ENCODE measurements at places on chromosomes 6 and 20.
A peak's percentile ranks its signal among the peaks of the same experiment; 100 is the strongest.

GRCh38 chr20:59925899-59926298 is 7.5 kb downstream of the SYCP2 start:
- DNase-seq = no peak

- DNase-seq = no peak
Measured at GRCh38 chr20:42690842-42691437, 498.8 kb downstream of the PTPRT start.

DNA sequence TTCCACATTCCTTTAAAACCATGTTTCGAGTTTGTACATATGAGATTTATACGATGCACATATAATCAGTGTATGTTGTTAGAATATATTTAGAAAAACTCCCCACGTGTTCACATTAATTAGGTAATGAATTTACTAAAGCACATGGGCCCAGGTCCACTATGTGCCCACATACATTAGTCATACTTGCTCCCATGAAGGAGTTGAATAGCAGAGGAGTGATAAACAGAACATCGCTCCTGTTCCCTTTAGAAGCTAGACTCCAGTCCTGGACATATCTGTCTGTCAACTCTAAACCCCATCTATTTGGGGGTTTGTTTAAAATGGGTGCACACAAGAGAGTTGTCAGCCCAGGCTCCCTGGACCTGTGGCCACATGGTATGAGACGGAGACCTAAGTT is 108.1 kb upstream of the TIAM2 start:
- DNase-seq = no peak

- no peak for DNase-seq
Measured at GRCh38 chr20:44143936-44144335, 43.1 kb downstream of the JPH2 start.

- no peak for DNase-seq
Measured at GRCh38 chr20:13158369-13158768, 62.7 kb upstream of the ISM1 start.

DNA sequence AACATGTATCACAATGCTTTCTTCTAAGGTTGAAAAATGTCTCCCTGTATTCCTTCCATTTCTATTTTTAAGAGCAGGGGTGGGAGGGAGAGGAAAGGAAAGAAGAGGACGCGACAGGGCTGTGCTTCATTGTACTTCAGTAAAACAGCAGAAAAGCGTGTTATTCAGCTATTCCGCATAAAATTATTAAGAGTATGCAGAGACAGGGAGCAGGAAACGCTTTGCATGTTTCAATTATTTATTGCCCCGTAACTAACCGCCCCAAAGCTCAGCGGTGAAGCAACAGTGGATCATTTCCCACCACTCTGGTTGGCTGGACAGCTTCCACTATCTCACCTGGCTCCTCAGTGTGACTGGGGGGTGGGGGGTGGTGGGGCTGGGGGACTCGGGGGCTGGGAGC is 188.9 kb downstream of the TTLL2 start:
- no peak for DNase-seq

DNA sequence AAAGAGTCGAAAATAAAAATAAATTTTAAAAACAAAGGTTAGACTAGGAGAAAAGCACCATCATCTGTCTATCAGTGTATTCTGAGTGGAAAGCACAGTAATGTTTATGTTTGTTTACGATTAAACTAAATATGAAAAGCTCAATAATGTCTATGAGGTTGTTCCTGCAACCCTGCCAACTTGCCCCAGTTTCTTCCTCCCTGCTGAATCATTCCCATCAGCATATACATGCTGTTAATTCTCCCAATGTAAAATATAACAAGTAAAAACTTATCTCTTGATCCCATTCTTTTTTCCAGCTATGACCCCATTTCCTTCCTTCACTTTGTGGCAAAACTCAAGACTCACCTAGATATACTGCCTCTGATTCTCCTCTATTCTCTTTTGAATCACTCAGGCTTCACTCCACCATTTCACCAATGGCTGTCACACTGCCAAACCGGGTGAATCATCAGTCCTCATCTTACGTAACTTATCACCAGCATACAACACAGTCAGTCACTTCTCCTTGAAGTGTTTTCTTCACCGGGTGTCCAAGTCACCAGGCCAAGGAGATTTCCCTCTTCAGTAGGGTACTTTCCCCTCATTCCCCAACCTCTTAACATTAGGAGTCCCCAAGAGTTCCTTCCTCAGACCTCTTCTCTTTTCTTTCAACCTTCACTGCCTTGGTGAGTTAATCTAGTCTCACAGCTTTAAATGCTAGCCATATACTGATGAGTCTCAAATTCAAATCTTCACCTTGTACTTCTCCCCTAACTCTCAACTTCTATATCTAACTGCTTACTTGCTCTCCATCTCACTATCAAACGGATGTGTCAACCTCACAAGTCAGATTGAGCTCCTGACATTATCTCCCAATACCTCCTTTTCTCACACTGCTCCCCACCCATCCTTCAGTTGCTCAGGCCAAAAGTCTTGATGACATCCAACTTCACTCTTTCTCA is 6.2 kb downstream of the TMEM242 start:
- peak; percentile 71 for DNase-seq

GRCh38 chr20:2652724-2653555 is 508 bp downstream of the NOP56 start:
- DNase-seq = no peak

GRCh38 chr6:72861935-72862432 is 240.1 kb downstream of the KCNQ5 start:
- DNase-seq = peak; percentile 38

DNA sequence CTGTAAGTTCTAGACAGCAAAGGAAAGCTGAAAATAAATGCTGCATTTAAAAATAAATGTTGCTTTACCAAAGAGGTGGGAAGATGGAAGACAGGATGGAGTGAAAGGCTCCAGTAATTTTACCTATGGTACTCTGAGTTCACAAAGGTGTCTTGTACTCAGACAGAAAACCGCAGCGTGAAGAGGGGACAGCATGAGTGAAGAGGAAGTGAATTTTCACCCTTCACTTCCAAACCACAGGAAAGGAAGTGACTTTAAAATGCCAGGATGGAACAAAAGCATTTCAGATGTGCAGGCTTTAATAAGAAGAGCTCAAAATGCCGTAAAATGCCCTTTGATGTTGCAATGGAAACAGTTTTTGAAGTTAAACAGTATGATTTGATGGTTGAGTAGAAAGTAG is 91.2 kb upstream of the TINAG start:
- DNase-seq = no peak

GRCh38 chr6:119162134-119162775 is 83.8 kb upstream of the FAM184A start:
- DNase-seq = no peak

GRCh38 chr6:90097356-90097755 is 199.3 kb downstream of the BACH2 start:
- DNase-seq = no peak

GRCh38 chr6:27873021-27873940 is 38.9 kb downstream of the OR2B2 start:
- no peak for DNase-seq

GRCh38 chr6:24949020-24949569 is 13.3 kb upstream of the RIPOR2 start:
- no peak for DNase-seq

GRCh38 chr6:137764464-137764863 is 102.6 kb upstream of the TNFAIP3 start:
- DNase-seq = peak; percentile 65

DNA sequence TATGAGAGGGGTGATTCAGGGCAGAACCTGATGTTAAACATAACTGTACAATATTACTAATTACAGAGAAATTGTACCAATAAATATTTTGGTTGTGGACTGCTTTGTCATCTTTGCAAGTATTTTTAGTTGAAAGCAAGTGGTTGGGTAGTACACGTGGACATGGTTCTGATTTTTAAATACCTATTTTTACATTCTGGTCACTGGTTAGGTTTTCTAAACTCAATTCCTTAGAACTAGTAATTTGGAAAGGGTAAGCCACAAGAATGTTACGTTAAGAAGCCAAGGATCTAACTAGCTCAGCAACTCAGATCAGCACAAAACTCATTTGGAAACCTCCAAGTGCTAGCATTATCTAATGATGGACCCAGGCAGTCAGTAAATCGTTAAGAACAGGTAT is 2.7 kb downstream of the EPB41L2 start:
- DNase-seq = no peak

DNA sequence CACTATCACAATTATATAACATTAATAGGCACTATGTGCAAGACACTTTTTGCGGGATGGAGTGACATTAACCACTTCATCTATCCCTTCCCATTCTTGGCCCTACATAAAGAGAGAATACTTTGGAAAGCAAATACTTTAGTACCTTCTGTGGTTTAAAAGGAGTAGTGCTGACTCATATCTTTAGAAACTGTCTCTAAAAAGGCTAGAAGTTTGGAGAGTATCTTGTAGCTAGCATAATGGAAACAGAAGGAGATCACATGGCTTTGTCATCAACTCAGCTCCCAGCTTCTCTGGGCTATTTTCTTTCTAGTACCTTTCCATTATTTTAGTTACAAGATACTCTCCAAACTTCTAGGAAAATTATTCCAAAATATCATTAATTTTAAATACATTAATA is 157.5 kb downstream of the ADGRG6 start:
- no peak for DNase-seq

GRCh38 chr20:48538058-48538825 is 289.6 kb downstream of the PREX1 start:
- peak; percentile 8 for DNase-seq

GRCh38 chr6:134809130-134809529 is 140.8 kb downstream of the ALDH8A1 start:
- no peak for DNase-seq

DNA sequence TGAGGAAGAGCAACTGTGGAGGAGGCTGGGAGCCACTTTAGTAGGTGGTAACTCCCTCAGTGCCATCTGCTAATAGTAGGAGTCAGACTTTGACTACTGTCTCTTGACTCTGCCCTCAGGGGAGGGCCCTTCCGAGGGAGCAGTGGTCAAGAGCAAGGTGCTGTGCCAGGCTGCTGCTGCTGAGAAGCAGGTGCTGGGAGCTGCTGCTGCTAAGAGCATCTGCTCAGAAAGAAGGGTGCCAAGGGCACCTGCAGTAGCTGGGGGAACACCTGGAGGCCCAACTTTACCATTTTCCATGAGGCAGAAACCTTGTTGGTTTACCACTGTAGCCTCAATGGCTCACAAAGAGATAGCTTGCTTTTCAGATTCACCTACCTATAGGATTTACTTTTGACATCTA is 18.5 kb downstream of the GGTLC1 start:
- DNase-seq = no peak

GRCh38 chr6:166365806-166366205 is 16.9 kb downstream of the MPC1 start:
- no peak for DNase-seq

GRCh38 chr20:32480371-32481241 is 104.5 kb downstream of the NOL4L start:
- no peak for DNase-seq

DNA sequence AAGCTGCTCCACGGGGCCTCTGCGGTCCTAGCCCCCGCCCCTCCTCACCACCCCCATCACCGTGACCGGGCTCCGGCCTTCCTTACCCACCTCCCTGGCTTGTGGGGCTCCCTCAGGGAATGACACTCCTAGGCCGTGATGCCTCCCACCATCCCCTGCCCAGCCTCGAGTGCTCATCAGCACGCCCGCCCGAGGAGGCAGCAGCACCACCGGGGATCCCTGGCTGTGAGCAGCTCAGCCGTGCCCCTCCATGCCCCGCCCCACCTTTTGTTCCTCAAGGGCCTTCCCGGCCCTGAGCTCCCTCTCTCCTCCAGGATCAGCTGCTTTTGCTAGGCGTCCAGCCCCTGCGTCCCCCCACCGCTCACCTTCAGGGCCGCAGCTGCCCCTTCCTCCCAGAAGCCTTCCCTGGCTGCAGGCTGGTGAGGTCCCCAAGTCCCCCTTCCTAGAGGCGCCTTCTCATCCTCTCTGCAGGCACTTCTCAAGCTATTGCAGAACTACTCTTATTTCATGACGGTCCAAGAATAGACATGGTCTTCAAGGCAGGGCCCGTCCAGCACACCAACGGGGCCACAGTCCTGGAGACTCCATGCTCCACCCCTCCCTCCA is 3.0 kb downstream of the FNDC11 start:
- DNase-seq = no peak

DNA sequence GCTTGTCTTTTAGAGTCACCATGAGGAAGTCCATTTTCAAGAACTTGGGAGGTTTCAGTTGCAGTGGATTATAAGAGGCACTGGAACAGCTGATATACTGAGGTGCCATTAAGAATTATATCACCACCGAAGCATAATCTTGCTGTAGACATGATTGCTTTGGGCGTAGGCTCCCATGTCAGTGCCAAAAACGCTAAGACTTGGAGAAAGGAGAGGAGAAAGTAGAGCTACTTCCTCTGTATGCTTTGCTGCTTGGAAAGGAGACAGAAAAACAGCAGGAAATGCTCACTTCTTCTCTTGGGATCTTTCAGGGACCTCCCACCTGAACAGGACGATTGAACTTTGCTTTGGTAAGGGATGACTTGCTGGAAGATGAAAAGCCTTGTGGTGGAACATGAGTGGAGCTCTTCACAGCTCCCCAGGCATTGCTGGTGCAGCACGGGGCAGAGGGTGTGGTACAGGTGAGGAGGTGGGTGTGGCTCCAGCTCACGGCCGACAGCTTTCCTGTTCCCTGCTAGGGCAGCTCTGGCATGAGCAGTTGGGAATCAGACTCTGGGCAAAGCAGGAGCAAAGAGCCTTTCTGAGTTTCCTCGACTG is 190.4 kb upstream of the JAG1 start:
- no peak for DNase-seq

GRCh38 chr20:44073011-44073674 is 113.8 kb downstream of the JPH2 start:
- no peak for DNase-seq

DNA sequence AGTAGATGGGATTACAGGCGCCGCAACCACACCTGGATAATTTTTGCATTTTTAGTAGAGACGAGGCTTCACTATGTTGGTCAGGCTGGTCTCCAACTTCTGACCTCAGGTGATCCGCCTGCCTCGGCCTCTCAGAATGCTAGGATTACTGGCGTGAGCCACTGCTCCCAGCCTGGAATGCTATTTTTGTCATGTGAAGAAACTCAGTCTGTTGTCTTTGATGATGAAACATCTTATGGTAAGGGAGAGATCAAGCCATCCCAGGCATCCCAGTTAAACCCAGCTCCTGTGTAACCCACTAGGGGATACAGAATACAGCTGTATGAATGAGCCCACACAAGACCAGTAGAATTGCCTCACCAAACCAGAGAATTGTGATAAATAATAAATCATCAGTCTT is 83.6 kb upstream of the RBM24 start:
- no peak for DNase-seq

GRCh38 chr20:34604980-34605788 is 46.7 kb downstream of the MAP1LC3A start:
- DNase-seq = peak; percentile 14

GRCh38 chr6:15073344-15073789 is 172.5 kb upstream of the JARID2 start:
- no peak for DNase-seq

GRCh38 chr20:25532971-25533391 is 52.4 kb downstream of the NINL start:
- no peak for DNase-seq

DNA sequence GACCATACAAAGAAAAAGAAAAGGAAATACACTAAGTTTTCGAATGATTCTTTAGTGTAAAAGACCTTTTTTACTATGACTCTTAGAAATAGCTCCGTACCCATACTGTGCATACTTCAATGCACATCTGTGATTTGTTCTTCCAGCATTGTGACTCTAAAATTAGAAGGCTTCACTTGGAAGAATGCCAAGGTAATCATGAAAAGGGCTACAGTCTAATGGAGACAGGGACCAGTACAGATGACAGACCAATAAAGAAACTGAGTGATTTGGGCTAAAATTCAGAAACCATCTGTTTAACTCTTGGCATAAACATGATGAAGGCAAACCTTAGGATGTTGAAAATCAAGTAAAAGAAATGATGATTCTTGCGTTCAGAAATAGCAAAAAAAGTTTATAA is 46.3 kb downstream of the CYP39A1 start:
- no peak for DNase-seq

GRCh38 chr20:25117990-25118389 is 36.0 kb upstream of the VSX1 start:
- no peak for DNase-seq
